SJSA1 (cell line): ENCODE measurements at places on chromosomes 1 and 21.
A peak's percentile ranks its signal among the peaks of the same experiment; 100 is the strongest.

DNA sequence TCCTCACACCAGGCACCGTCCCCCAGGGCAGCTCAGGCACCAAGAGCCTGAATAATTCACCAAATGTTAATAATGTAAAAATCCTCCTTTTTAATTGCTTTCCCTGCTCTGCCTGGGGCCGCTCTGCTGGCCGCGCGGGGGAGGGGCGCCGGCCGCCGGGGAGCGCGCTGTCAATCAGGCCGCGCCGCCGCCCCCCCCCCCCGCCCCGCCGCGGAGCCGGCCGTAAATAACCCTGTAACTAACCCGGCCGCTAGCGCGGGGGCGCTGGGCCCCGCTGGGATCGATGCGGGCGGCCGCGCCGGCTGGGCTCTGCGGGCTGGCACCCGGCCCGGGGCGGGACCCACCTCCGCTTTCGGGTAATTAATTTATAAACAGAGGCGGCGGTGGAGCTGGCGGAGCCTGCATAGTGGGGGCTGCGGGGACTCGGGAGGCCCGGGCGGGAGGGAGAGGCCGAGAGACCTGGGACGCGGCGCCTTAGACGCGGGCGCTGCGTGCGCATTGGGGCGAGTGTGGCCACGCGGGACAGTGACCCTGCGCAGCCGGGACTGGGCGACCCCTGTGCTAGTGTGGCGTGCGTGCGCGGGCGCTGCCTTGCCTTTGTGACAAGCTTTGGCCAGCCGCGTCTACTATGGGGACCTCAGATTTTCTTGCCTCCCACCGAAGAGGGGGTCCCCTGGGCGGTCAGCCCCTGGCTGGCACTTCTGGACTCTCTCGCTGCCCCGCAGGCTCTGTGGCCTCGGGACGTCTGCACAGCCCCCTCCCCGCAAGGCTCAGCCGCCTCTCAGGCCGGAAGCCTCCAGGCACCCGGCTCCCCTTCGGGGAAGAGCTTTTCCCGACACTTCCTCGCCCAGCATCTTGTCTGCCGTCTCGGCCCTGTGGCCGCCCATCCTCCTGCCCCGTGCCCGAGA, 16.6 kb downstream of the SAMD11 start:
- DNase-seq = peak; percentile 92

GRCh38 chr1:233361876-233362275, 34.4 kb downstream of the MAP3K21 start:
- no peak for DNase-seq

DNA sequence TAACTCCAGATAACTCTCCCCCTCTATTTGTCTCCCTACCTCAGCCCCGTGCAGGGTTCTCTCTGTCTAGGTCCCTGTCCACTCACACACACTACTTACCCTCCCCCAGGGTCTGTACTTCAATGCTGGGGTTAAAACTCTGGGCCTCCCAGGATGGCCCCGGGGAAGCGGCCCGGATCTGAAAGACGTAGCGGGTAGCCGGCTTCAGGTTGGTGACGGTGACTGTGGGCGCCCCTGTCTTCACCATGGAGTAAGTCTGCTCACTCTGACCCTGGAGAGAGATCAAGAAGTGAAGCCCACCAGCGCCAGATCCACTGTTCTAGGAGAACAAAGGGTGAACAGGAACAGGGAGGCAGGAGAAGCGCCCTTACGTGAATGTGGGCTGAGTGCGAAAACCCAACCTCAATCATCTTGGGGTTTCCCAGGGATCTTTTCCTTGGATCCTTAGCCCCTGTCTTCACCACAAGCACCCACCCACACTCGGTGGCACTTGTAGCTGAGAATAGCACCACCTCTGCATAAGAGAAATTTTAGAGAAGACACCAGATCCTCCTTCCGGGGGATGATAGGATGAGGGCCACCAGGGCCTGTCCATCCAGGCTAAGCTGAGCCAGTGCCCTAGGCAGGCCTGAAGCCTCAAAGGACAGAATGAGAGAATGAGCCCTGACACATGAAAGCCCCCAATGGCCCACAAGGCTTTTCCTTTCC, 33.5 kb downstream of the EPHA10 start:
- no peak for DNase-seq

DNA sequence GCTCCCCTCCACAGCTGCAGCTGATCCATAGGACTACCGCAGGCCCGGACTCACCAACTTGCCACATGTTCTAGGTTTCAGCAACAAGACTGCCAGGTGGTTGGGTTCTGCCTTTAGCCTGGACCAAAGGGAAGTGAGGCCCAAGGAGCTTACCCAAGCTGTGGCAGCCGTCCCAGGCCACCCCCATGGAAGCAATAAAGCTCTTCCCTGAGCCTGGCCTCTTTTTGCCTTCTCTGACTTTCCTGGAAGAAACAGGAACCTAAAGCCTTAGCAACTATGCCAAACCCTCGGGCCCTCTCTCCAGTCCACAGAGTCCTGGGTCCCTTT, 2.7 kb upstream of the ARTN start:
- DNase-seq = no peak

- DNase-seq = no peak
These were observed 150.6 kb upstream of the ZC3H12A start for GRCh38 chr1:37323486-37324377.

DNA sequence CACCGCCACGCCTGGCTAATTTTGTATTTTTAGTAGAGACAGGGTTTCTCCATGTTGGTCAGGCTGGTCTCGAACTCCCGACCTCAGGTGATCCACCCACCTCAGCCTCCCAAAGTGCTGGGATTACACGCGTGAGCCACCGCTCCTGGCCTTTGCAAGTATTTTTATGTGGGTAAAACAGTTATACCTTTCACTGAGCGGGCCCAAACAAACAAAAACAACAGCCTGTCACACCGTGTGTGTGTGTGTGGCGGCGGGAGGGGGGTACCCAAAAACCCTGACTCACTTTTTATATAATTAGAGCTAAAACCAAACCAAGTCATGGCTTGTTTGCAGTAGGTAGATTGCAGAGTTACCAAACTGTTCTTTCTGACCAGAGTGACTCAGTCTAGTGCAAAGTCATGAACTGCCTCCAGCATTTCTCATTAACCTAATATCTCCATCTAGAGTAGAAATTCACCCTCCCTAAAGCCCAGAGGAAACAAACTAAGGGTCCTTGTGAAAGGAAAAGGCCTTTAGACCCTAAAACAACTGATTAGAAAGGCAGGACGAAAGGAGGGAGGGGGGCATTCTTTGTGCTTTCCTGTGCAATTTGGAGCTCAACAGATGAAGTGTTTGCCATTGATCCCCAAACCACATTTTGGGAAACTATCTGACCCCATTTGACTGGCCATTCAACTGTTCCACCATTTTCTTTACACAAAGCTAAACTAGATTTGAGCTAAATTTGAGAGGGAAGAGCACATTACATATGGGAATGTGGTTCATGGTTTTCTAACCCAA, 181.0 kb downstream of the DHRS3 start:
- peak; percentile 69 for DNase-seq

DNA sequence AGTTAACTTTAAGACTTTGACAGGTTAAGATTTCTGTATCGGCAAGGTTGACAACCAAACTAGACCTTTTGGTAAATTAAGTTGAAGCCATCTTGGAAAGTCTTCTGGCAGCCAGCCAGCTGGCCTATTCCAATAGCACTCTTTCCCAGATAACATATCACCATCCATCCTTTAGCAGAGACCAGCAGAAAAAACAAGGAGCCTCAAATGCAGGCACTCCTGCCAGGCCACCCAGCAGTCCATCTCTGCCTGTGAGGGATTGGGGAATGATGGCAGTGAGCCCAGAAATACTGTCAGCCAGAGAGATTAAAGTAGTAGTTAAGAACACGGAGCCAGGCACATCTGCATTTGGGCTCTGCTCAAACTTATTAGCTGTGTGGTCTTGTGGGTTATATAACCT, 19.4 kb downstream of the ZBTB40 start:
- no peak for DNase-seq

GRCh38 chr1:192669174-192669573, 33.2 kb downstream of the RGS13 start:
- DNase-seq = no peak
